T follicular helper cell (primary cell): ENCODE measurements at places on chromosomes 7 and 10.

DNA sequence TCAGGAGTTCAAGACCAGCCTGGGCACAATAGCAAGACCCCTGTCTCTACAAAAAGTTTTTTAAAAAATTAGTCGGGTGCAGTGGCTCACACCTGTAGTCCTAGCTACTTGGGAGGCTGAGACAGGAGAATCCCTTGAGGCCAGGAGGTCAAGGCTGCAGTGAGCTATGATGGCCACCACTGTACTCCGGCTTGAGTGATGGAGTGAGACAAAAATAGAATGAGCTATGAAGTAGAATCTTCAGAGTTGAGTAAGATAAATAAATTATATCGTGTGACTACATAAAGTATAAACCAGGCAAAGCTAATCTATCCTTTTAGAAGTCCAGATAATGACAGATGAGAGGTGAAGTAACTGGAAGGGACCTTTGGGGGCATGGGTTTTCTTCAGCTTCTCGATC lies 15.3 kb upstream of the MRPS24 start:
- DNase-seq: no peak

DNA sequence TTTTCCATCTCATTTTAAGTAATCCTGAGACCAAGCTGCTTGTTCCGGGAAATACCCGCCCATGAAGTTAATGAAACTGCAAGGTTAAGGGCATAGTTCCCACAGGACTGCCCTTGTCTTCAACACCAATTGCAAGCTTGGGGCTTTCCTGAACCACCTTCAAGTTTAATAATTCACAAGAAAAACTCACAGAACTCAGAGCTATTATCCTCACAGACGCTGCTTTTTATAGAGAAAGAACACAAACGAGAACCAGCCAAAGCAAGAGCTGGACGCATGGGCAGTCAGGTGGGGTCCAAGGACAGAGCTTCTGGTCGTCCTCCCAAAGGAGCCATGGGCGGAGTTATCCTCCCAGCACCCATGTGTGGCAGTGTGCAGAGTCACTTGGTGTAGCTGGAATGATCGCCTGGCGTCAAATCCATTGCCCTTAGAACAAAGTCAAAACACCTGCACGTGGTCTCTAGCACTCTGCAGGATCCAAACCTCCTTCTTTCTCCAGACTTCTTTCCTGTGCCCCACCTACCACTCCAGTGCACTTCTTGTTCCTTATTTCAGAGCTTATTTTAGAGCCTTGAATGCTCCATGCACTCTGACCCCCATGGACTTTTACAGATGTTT lies 56.7 kb downstream of the SNX10 start:
- DNase-seq: no peak

- DNase-seq: no peak
Measured at GRCh38 chr7:2520131-2520760, 672 bp downstream of the LFNG start.

- DNase-seq: no peak
Measured at GRCh38 chr10:91088300-91089140, 131.9 kb upstream of the PCGF5 start.

- no peak for DNase-seq
Measured at GRCh38 chr10:77494327-77494726, 143.3 kb downstream of the KCNMA1 start.

GRCh38 chr7:127362364-127363027 lies 30.0 kb downstream of the ZNF800 start:
- no peak for DNase-seq

DNA sequence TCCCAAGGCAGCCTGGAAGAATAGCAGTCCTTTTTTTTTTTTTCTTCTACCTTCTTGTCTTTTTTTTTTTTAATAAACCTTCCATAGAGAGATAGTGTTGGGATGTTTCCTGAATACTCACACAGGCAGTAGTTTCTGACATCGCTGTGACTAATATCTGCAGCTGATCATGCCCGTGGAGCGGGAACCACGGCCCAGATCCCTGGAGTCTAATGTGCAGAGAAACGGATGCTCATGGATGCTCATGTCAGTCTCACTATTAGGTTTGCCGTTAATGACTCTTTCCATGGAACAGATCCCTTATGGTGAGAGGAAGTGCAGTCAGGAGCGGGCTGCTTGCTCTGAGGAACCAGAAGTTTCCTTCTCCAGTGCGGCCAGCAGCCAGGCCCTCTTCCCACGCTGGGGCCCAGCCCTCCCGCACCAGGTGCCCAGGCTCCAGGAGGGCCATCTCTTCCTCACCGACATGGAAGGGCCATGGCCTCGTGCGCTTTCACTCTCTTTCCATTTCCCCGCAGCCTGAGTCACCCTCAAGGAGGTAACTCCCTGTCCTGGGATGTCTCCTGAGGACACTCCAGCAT lies 132.5 kb downstream of the WDR37 start:
- DNase-seq: no peak

GRCh38 chr7:44257618-44258422 lies 57.0 kb downstream of the YKT6 start:
- peak; percentile 15 for DNase-seq

- DNase-seq: no peak
Measured at GRCh38 chr10:26627324-26627723, 70.2 kb upstream of the PDSS1 start.

- DNase-seq: no peak
Measured at GRCh38 chr10:132232023-132232951, 45.5 kb downstream of the DPYSL4 start.

DNA sequence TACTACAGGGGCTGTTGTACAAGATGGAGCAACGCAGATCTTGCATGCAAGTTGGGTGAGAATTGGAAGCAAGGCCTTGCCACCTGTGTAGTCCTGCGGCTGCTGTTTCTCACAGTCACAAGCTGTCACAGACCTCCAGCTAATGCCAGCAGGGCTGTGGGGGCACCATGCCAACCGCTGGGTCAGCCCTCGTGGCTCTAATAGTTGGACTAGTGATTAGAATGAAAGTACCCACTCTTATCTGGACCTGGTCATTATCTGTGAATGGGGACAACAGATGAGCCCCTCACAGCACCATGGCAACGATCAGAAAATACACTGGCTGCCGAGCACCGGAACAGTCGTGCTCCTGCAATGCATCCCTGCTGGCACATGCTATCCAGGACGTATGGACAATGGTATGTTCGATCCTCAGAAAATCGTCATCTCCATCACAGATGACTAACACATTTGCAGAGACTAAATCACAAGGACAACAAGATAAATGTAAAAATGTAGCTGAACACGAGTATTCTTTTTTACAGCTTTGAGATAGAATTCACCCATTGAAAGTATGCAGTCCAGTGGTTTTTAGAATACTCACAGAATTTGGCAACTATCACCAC lies 80.4 kb upstream of the CALN1 start:
- DNase-seq: no peak

- no peak for DNase-seq
Measured at GRCh38 chr10:86139066-86139657, 227.4 kb downstream of the GRID1 start.

DNA sequence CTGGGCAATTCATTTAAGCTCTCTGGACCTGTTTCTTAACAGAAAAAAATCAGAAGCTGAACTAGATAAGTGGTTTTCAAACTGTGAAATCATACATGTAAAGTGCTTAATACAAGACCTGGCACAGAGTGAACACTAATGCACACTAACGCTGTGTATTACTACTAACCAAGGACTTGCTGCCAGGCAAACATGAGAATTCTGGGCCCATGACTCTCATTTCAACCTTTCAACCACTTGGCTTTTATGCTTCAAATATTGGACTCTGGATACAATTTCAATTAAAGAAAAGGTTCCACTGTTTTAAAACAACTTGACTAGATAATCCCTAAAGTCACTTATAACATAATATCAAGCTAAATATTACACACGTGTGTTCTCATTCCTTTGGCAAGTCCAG lies 73.4 kb downstream of the SRPK2 start:
- DNase-seq: no peak

DNA sequence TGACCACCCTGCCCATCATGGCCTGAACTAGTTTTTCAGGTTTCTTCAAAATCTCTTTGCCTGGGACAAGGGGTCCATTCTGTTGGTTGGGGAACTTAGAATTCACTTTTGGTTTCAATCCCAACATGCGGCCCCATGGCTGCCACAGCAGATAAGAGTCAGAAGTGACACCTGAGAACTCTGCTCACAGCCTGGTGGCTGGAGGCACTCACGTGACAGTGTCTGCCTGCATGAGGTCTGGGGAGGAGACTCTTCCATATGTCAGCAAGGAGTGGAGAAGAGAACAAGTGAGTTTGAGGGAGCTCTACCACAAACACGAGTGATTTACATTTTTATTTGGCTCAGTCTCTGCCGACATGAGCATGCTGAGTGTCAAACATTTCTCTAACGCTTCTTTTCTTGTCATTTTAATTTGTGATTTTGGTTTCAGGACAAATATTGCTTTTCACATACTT lies 370.4 kb downstream of the TNS3 start:
- DNase-seq: no peak

GRCh38 chr7:44111761-44112160 lies 7.6 kb downstream of the AEBP1 start:
- DNase-seq: no peak

DNA sequence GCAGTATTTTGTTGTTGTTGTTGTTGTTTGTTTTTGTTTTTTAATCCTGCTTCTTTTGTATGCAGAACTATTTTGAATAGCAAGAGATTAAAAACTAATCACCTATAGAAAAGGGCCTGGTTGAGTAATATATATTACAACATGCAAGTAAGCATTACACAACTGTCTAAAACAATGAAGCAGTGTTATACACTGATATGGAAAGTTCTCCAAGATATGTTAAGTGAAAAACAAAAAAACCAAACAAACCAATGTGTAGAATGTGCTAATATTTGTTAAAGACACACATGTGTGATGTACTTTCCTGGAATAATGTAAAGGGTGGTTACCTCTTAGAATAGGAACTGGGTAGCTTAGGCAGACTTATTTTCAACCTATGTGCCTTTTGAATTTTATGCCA lies 117.4 kb downstream of the ZNF365 start:
- DNase-seq: no peak

- DNase-seq: peak; percentile 21
Measured at GRCh38 chr7:150685219-150686029, at the start of gene GIMAP2. TSS of gene GIMAP2 (plus strand) at chr7:150685706. CDS start at chr7:150687060, 1,354 bp downstream.

- no peak for DNase-seq
Measured at GRCh38 chr10:48801001-48801421, 116.3 kb downstream of the WDFY4 start.

DNA sequence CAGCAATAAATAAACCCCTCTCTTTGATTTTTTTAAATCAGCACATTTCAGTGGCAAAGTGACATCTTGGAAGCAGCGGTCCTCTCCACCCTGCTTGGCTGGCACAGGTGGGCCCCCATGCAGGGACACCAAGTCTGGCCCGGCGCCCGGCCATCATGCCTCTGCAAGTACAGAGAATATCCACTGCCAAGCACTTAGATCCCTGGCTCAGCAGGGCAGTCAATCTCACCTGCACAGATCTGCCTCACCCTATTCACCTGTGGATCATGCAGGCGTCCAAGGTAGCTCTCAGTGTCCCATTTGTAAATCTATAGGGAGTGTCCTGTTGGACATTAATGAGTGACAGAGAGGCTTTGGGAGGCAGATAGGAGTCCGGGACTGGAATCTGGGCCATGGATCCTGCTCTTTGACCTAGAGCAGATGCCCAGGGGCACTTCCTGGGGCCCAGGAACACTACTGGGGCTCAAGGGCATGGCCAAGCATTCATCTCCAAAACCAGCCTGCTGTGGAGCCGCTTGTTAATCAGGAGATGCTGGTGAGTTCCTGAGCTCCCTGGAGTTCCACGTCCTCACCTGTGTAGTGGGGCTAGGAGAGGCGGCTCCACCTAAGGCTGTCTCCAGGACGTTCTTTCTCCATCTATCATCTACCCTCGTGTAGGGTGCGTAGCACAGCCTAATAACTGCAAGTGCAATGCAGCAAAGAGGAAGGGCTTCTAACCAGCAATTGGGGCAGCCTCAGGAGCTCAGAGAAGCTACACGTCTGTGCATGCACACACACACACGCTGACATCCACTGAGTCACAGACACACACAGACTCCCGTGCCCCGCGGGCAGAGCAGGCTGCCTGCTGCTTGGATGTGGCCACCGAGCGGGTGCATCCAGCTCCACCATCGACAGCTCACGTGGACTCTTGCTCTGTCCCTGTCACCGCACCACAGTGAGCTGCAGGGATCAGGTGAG lies 123.6 kb downstream of the OAT start:
- no peak for DNase-seq

GRCh38 chr7:92588561-92588960 lies 1.6 kb downstream of the FAM133B start:
- DNase-seq: no peak

- DNase-seq: no peak
Measured at GRCh38 chr7:144436500-144436899, 33.0 kb upstream of the NOBOX start.

- DNase-seq: no peak
Measured at GRCh38 chr10:126014309-126014708, 117.9 kb downstream of the FANK1 start.

DNA sequence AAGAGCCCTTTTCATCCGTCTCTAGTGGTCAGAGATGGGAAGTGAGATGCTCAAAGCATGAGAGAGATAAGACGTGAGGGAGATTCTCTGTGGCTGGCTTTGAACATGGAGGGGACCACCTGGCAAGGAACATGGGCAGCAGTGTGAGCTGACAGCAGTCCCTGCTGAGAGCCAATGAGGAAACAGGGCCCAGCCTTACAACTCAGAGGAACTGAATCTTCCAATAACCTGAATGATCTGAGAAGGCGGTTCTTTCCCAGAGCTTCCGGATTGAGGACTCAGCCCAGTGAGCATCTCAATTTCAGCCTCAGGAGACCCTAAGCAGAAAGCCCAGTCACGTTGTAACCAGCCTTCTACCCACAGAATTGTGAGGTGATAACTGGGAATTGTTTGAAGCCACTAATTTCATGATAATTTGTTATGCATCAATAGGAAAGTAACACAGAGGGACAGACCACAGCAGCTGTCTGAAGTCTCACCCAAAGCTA lies 33.9 kb upstream of the IKZF1 start:
- DNase-seq: no peak

GRCh38 chr7:2834748-2835441 lies 9.2 kb downstream of the GNA12 start:
- no peak for DNase-seq

DNA sequence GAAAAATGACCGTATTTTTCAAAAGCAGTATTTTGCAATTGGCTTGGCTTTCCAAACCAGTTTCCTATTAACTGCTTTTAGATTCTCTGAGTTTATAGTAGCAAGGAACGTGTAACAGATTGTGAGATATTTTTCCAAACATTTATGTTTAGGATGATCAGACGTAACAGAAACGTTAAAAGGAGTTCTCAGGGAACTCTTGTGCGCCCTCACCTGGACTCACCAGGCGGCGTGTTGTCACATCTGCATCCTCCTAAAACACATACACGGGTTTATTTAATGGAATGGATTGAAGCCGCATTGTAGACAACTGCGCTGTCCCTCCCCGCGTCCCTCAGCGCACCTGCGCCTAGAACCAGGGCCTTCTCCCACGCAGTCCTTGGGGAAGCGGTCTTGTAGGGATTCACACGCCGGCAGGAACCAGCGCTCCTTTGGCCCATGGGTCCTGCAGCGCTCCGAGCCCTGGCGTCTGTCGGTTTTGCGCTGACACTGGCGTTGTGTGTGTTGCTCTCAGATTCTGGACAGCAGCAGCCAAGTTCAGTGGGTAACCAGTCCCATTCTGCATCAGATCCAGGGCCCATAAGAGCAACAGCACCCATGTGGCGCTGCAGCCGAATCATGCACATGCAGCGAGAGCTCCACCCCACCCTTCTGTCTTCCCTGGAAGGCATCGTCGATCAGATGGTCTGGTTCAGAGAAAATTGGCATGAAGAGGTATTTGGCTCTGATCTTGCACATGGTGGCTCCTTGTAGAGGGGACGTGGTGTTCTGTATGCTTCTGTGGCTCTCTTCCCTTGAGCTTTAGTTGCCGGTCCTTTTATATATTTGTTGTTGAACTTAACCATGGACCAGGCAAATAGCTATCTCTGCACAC lies 114.9 kb downstream of the TRRAP start:
- DNase-seq: no peak

- no peak for DNase-seq
Measured at GRCh38 chr7:6232534-6232933, 39.9 kb downstream of the CYTH3 start.
